ENCODE measurements at places on chromosomes 12 and 14.

GRCh38 chr12:77560714-77561113 lies 270.0 kb upstream of the NAV3 start:
- DNase-seq: no peak

- DNase-seq: no peak
These were observed 6.0 kb upstream of the MYF6 start for GRCh38 chr12:80701388-80701787.

- DNase-seq: no peak
These were observed 37.2 kb upstream of the MON2 start for GRCh38 chr12:62429457-62429856.

DNA sequence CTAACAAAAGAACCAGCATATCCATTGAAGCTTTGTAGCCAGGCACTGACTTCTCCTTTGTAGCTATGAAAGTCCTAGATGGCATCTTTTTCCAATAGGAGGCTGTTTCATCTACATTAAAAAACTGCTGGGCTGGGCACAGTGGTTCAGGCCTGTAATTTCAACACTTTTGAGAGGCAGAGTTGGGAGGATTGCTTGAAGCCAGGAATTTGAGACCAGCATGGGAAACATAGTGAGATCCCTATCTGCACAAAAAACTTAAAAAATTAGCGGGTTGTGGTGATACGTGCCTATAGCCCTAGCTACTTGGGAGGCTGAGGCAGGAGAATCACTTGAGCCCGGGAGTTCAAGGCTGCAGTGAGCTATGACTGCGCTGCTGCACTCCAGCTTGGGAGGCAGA lies 167.7 kb downstream of the CALM1 start:
- no peak for DNase-seq

- DNase-seq: no peak
These were observed 384.9 kb downstream of the SOX5 start for GRCh38 chr12:23564451-23565152.

DNA sequence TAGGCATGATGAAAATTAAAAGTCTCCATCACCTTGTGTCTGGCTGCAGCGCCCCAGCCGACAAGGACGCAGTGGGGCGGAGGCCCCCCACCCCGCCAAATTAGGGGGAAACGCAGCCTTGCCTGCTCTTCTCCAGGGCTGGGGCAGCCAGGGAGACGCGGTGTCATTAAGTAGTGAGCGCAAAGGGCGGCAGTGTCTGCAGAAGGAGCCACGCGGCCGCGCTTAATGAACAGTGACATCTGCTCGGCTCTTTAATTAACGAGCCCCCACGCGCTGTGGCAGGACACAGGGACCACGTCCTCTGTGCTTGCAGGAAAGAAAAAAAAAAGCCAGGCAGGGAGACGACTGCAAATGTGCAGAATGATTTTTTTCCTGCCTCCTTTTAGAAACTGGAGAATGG lies 93.4 kb upstream of the NCOR2 start:
- DNase-seq: no peak

DNA sequence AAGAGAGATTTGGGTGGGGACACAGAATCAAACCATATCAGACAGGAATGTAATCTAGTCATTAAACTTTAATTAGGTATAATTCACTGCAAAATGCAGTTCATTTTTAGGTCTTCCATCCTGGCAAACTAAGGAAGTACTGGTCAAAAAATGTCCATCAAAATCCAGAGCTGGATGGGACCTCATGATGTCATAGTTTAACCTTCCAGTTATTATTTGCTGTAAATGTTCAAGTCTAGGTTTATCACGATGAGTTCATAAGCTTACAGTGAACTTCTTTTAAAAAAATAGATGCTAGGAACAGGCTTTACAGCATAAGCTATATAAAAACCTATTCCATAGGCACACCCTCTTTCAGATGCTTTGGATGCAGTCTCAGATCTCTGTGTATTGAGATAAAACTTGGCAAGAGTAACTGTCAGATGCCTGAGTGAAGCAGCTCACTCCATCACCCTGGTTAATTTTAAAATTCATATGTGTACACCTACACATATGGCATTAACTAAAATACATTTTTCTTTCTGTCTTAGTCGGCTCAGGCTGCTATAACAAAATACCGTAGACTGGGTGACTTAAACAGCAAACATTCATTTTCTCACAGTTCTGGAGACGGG lies 7.9 kb downstream of the SSPN start:
- no peak for DNase-seq

DNA sequence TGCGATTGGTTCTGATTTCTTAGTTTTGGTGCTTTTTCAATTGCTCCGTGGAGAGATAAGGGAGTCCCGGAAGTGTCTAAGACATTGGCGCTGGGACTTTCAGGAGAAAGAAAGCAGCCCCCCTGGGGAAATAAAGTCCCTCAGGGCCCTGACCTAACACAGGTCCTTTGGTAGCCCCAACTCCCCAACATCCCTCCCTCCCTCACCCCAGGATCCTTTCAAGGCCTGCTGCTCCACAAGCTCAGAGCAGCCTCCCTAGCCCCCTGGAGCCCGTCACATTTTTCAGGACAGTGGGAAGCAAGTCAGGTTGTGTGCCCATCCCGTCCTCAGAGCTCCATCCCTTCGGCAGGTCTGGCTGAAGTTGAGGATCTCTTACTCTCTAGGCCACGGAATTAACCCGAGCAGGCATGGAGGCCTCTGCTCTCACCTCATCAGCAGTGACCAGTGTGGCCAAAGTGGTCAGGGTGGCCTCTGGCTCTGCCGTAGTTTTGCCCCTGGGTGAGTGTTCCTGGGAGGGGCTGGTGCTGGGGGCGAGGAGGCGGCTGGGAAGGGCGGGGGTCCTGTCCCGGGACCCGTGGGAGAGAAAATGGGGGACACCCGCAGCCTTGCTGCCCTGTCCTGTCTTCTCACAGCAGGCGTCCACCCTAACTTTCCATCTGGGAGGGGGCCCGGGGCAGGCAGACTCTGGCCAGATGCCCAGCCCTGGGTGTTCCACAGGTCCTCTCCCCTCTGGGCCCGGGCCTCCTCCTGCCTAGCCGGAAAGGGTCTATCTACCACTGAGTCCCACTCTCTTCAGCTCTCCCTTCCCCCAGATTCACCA lies 950 bp downstream of the IFI27 start:
- DNase-seq: no peak

DNA sequence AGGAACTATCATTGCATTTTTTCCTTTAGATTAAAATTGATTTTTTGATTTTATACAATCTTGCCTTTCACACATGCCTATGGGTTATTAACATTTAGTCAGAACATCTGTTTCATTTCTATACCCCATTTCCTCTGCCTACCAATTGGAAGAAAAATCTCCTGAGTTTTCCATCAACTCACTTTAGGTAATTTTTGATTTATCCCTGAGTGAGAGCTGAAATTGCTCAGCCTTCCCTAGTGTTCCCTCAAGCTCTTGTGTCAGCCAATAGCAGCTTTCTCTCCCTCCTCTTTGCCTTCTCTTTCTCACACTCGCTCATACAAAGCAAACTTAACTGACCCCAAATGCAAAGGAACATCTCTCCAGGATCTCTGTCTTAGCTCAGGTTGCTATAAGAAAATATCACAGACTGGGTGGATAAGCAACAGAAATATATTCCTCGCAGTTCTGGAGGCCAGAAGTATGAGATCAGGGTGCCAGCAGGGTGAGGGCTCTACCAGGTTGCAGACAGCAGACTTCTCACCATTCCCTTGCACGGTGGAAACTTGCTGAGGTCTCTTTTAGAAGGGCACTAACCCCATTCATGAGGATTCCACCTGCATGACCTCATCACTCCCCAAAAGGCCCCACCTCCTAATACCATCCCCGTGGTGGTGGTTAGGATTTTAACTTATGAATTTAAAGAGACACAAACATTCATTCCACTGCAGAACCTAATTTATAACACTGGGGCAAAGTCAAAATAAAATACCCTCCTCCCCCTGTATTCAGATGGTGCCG lies 224.2 kb upstream of the SFSWAP start:
- no peak for DNase-seq

DNA sequence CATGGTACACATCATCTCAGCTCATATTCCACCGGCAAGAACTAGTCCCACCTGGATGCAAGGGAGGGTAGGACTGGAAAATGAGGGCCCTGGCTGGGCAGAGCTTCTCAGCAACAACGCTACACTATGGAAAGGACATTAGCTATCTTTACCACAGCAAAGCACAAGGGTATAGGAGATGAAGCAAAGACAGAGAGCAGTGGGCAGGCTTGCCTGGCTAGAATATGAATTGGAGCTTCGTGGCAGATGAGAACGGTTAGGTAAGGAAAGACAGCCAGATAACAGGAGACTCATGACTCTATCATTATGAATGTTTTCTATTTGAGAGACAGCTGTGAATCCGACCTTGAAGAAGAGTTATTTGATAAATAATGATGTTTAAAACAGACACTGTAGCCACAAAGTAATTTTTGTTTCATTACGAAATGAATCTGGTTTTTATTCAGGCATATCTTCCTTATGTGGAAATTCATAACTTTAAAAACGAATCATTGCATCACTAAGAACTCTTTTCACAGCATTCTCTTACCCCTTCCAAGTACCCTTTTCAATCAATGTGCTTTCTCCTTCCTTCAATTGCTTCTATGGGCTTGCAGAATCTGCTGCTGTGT lies 59.1 kb upstream of the PCED1B start:
- no peak for DNase-seq

DNA sequence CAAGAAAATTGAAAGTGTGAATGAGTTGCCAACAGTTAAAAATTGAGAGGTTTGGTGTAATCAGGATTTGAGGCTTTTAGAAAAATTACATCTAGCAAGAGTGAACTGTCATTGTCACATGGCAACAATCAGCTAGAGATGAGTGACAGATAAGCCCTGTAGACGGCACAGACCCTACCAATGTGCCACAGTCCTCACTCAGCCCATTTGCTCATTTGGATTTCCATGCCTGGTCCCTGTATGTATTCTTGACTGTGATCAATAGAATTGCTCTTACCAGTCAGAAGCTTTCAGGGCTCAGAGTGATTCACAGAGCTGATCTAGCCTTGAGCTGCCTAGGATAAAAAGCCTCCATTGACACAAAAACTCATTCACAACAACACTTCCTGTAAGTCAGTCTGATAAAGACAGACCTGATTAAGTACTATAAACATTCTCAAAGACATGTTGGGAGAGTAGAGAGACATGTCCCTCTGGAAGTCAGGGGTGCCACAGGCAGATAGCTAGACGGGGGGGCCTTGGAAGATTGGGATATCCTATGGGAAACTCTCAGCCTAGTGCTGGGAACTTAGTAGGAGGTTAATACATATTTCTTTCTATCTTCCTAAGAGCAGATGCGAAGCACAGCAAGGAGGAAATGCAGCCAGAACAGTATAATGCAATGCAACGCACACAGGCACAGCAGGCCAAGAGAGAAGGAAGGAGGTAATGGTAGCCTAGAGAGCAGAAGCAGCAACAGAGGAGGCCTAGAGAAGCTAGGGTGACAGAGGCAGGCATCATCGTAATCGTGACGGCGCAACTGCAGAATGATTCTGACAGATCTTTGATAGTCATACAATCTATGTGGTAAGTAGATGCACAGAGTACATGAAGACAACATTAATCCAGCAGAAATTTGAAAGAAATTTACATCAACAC lies 2.0 kb upstream of the PELI2 start:
- DNase-seq: no peak

DNA sequence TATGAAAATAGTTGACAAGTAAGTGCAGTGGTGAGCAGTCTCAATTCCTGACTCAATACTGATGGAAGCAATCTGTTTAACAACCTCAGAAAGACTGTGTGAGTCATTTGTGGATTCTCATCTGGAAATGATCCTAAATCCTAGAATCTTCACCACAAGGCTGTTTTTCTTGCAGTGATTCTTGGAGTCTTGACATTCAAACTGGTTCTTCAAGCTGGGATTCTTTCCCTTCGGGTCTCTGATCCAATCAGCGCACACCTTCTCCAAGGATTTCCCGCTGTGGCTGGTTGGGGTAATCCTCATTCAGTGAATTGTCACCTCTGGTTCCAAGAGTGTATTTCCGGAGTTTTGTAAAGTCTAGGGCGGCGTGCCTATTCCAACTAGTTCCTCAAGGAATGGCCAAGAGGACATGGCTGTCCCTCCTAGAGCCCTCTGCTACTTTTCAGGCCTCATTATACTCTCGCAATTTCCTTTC lies 37.7 kb upstream of the FOXJ2 start:
- no peak for DNase-seq

DNA sequence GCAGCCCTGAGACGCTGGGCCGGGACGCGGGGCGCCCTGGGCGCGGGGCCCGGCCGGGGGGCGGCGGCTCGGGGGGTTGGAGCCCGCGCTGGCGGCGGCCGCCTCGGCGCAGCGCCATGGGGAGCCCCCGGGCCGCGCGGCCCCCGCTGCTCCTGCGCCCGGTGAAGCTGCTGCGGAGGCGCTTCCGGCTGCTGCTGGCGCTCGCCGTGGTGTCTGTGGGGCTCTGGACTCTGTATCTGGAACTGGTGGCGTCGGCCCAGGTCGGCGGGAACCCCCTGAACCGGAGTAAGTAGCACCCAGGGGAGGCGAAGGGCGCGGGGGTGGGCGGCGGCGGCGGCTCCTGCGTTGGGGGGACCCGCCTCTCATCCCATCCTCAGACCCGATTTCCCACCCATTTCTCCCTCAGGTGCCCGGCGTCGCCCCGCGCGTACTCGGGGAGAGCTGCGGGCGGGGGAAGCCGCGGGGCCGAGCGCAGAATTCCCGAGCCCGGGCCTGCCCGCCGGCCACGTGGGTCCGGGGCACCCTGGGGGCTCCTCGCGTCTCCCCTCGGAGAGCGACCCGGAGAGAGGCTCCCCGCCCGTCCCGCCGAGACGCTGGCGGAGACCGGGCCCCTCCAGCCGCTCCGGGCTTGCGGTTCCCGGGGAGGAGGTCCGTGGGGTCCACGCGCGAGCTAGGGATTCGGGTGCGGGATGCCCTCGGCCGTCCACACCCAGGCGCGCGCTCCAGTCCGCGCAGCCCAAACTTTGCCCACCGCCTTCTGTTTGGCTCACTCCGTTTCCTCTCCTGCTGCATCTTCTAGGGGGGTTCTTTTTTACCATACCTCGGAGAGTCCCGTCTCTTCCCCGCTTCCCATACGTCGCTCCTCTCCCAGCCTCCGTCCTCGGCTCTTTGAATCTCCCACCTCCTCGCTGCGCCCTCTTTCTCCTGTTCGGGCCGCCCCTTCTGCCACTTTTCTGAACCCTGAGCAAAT lies 807 bp downstream of the B4GALNT3 start:
- DNase-seq: no peak

- DNase-seq: no peak
These were observed 198.2 kb downstream of the CHST11 start for GRCh38 chr12:104654665-104655609.

- no peak for DNase-seq
These were observed 18.5 kb upstream of the GPRC5A start for GRCh38 chr12:12872934-12873275.

- no peak for DNase-seq
These were observed 57.3 kb downstream of the MGAT4C start for GRCh38 chr12:86198696-86199444.
